ENCODE measurements at places on chromosomes 7 and 10.

DNA sequence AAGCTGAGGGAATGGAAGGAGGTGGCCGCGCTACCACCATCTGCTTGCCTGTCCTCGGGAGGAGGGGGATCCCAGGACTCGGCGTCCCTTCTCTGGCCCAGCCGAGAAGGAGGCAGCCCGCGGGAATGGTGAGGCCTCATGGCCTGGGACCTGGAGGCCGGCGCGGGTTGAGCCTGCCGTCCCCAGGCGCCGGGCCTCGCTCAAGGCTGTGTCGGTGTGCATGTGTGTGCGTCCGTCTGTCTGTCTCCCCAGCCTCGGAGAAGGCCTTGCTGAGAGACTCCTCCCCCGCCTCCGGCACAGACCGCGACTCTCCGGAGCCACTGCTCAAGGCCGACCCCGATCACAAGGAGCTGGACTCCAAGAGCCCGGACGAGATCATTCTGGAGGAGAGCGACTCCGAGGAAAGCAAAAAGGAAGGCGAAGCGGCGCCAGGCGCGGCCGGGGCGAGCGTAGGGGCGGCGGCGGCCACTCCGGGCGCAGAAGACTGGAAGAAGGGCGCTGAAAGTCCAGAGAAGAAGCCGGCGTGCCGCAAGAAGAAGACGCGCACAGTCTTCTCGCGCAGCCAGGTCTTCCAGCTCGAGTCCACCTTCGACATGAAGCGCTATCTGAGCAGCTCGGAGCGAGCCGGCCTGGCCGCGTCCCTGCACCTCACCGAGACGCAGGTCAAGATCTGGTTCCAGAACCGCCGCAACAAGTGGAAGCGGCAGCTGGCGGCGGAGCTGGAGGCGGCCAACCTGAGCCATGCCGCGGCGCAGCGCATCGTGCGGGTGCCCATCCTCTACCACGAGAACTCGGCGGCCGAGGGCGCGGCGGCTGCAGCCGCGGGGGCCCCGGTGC is 1.3 kb downstream of the HMX3 start:
- no peak for DNase-seq

- no peak for DNase-seq
Observed at GRCh38 chr10:34193931-34194626, 621.0 kb downstream of the PARD3 start.

DNA sequence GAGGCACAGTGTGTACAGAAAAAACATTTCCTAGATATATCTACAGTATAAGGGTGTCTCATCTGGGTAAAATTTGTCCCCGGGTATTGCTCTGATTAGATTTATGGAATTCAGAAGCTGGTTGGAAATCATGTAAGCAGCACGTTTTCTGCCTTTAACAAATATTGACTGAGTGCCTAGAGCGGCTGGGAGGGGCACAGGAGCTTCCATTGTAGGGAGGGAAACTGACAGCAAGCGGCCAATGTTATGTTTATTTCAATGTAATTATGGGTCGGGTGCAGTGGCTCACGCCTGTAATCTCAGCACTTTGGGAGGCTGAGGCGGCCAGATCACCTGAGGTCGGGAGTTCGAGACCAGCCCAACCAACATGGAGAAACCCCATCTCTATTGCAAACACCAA is 4.4 kb upstream of the RFC2 start:
- peak; percentile 25 for DNase-seq

- no peak for DNase-seq
Observed at GRCh38 chr10:84497978-84498377, 169.6 kb downstream of the CCSER2 start.

DNA sequence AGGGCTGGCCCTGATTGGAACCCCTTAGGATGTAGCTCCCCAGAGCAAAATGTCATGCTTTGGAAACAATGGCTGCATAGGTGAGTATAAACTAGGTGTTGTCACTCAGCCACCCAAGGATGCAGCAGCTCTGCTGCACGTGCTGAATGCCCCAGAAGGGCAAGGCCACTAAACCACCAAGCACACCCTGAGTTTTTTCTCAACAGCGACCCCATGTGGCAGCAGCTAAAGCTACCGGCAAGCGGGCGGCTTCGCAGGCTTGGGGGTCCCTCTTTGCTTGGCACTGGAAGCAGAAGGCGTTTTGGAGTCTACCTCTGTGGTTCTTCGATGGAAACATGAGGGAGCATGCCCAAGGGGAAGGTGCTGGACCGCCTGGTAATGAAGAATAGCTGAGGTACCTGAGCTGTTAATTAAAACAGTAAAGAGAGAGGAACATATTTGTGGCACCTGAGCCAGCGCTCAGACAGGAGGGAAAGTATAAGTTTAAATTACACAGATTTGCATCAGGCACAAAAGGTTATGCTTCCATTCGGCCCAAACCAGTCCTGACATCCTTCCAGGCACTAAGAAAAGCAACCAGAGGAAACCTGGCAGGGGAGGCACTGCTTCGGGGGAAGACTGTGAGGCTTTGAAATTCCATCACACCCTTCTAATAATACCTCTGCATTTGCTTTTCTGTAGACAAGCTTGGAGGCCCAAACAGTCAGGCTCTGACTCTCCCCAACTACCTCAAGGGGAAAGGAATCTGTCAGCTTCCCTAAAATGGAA is 152.1 kb downstream of the GFRA1 start:
- no peak for DNase-seq

DNA sequence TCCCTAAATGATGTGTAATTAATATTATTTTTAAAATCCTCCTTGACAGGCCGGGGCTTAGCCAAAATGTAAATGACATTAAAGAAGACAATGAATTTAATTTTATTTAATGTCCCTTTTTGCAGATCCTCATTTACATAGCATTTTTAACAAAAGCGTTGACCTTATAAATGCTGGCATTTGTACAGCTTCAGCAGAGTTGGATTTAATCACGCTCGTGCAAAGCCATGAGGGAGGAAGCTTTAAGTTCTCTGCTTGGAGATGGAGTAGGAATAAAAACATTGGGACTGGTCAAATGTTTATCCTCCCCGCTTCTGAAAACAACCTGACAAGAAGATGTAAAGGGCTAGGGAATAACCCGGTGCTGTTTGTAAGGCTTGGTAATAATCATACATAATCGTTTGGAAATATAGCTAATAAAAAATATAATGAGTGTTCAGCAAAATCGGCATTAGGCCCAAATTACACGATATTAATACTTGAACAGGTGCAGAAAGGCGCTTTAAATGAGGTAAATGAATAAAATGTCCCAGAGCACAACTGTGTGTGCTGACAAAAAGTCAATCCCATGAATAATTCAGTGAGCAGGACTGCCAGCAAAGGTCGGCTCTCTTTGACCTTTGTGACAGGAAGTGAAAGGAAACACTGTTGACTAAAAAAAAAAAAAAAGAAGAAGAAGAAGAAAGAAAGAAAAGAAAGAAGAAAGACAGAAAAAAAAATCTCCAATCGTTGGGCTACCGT is 11.5 kb downstream of the EBF3 start:
- no peak for DNase-seq

DNA sequence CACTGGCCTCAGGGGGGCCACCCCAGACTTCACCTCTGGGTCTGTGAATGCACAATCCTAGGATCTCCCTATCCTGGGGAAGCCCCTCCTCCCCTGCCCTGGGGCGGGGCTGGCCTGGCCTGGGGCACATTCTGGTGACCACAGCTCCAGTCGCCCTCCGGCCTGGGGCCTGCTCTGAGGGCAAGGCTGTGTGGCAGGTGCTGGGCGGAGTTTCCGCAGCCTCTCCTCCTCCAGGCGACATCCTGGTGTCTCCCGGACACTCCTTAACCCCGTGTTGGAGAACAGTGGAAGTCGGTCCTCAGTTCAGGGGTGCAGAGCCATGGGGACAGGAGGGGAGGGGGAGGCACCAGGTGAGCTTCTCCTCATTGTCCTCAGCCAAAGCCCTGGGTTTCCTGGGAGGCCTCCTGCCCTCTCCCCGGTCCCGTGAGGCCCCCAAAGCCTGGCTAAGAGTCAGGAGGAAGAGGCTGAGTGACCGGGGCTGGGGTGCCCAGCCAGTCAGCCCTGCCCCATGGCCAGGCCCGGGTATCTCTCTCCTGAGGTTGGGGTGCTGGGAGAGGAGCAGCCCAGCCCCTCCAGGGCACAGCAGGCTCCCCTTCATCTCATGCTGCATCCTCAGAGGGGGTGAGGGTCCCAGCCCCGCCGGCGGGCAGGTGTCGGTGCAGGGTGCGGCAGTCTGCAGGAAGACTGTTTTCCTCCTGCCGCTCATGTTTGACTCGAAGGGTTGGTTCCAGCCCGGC is 22.6 kb downstream of the UNCX start:
- DNase-seq: no peak

GRCh38 chr7:19117870-19118608 is 603 bp upstream of the TWIST1 start:
- DNase-seq: no peak

- no peak for DNase-seq
Observed at GRCh38 chr7:151690606-151691005, 170.9 kb upstream of the RHEB start.

- no peak for DNase-seq
Observed at GRCh38 chr7:23335136-23335535, 36.0 kb downstream of the MALSU1 start.

DNA sequence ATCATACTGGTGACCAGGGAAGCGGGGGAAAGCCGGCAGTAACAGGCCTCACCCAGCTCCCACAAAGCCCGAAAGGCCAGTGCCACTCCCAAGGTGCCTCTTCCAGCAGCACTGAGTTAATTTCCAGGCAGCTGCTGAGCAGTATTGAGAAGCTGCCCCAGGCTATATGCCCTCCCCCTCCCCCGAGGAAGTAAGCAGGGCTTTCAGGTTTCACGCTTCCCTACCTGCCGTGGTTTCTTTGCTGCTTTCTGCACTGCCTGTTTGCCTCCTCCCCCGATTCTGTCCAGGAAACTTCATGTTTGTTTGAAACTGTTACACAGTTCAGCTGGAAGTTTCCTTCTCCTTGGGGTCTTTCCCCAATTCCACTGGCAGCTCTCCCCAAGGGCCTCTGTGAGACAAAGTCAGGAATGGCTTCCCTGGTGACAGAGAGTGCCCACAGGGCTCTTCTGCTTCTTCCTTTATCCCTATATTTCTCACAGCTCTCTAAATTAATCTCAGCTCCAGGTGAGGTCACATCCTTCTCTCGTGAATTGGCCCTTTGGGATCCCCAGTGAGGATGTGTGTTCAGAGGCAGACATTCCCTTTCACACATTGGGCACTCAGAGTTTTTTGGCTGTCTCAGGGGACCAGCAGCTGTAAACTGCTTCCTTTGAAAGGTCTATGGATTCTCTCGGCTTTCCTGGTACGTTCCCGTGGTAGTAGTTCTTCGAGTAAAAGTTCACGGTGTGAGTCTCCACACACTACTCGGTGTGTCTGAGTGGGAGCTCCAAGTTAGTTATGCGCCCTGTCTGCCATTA is 19.4 kb downstream of the C1GALT1 start:
- peak; percentile 55 for DNase-seq

DNA sequence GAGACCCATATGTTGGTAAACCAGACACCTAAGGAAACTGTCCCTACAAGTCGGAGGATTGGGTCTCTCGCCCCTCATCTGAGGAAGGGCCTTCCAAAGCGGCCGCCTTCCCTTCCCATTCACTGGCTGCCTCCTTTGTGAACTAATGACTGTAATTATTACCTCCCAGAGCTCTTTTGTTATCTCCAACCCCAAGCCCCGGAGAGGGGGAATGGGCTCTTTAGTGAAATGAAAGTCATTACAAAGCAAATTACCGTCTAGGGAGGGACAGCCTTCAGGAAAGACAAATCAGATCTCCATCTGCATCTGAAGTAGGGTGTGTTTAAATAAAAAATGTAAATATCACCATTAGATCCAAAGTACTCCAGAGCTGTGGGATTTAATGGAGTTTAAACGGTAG is 2.6 kb upstream of the GAD2 start:
- DNase-seq: peak; percentile 88

DNA sequence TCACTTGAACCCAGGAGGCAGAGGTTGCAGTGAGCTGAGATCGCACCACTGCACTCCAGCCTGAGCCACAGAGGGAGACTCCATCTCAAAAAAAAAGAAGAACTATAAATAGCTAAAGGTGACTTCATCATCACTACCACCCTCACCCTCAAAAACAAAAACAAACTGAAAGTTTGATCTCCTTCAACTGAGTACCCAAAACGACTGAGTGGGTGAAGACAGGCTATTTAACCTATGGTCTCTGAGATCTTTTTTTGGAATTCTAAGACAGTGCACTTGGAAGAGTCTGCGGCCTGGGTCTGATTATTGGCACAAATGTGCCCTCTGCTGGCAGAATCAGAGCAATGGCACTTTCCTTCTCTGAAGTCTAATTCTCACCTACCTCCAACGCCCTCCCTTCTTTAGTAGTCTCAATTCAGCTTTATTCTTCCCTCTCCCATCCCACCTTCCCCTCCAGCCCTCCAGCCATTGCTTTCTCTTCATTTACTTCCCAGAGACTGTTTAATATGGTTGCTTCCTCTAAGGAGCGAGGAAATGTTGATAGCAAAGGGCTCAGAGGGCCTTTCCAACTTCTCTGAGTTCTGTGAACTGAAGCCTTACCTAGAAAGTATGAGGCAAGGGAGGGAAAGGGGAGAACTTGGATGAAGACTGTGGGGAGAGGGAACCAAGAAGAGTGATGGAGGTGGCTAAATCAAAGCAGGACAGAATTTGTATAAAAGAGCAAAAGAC is 2.9 kb upstream of the MYOZ1 start:
- peak; percentile 28 for DNase-seq
